Fibroblast of skin of left quadriceps (primary cell): ENCODE measurements at places on chromosomes 6 and 20.

- DNase-seq: no peak
These were observed 132.7 kb downstream of the AGPAT4 start for GRCh38 chr6:161141173-161141572.

DNA sequence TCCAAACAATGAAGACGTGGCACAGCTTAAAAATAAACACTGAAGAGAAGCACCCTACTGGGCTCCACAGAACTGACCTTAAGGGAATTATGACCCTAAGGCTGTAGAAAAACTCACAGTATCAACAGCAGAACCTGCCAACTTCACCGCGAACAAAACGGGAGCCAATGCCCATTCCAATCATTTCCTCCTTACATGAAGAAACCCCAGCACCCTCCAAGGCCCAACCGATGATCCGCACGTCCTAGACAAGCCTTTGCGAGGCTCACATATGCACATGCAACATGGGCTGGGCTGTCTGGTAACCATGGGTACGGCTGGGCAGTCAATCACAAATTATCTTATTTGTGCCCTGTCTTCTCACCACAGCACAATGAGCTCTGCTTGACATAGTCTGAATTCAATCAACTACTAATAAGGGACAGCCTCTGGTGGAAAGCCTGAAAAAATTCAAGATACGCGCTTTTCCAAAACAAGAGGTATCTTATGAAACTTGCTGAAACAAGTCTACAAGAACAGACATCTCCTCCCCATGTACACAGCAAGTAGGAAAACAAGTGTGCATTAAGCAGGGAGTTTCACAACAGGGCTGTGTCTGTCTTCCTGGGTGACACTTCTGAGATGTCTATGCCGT lies 1.7 kb downstream of the DIDO1 start:
- no peak for DNase-seq

DNA sequence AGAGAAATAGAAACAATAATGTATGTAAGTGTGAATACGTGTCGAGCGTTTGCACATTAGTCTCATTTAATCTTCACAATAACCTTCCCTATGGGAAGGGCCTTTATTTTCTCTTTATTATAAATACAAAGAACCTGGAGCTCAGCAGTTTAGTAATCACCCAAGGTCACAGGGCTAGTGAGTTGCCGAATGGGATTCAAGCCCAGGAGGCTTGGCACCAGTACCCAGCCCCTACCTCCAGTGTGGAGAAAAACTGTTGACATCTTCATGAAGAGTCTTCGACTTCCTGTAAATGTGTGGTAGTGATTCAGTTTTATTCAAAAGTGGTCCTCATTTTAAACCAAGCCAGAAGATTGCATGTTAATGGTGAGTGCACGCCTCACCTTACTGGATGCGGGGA lies 162.8 kb downstream of the SCML4 start:
- DNase-seq: no peak

DNA sequence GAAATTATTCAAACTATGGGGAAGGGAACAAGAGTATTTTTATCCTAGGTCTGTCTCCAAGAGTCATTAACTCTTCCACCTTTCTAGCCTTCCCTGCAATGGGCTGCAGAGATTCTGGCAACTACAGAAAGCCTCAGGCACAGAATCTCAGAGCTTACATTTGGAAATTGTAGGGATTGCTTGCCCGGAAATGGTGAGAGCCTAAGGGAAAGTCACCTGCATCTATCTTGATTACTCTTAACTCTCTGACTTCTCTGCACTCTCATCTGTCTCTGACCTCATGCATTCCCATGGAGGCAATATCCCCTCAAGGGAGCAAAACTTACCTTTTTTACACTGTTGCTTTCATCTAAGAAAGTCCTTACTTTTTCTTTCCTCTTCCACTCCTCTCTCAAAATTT lies 513.2 kb upstream of the MARCKS start:
- DNase-seq: no peak

DNA sequence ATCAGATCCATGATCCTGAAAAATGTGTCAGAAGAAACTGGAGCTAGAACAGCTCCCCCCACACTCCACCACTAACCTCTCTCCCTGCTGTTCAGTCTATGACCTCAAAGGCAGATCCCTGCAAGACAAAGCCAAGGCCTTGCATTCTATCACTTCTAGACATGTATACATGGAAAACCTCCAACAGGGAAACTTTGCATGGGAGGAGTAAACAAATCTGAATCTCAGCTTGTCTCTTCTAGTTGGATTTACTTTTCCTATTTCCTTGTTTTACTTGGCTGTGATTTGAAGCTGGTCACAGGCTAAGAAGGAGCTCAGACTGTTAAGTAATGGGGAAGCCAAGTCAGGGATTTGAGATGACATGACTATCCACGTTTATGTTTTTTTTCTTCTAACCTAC lies 456.8 kb upstream of the CHD6 start:
- no peak for DNase-seq

GRCh38 chr6:9933677-9934076 lies 481.2 kb downstream of the TFAP2A start:
- DNase-seq: no peak

DNA sequence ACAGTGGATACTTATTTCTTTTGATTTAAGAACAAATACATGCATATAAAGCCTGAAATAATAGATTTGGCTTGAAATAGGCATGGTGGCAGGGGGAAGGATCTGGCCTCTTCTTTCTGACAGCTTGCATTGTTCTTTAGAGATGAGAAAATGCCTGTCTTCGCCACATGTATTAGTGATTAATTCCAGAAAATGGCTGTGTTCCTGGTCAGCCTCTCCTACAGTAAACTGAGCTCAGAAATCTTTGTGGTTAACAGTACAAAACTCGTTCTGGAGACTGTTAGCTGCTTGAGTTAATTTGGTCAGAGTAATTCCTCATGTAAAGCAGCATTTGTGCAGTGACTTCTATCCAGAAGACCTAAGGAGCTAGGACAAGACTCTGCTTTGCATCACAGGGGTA lies 151.5 kb downstream of the EYA4 start:
- peak; percentile 3 for DNase-seq

GRCh38 chr6:21846541-21847451 lies 253.2 kb downstream of the SOX4 start:
- no peak for DNase-seq

GRCh38 chr6:168196881-168197635 lies 118.0 kb upstream of the FRMD1 start:
- DNase-seq: no peak

- no peak for DNase-seq
These were observed 14.3 kb downstream of the LYRM4 start for GRCh38 chr6:5246141-5247097.

DNA sequence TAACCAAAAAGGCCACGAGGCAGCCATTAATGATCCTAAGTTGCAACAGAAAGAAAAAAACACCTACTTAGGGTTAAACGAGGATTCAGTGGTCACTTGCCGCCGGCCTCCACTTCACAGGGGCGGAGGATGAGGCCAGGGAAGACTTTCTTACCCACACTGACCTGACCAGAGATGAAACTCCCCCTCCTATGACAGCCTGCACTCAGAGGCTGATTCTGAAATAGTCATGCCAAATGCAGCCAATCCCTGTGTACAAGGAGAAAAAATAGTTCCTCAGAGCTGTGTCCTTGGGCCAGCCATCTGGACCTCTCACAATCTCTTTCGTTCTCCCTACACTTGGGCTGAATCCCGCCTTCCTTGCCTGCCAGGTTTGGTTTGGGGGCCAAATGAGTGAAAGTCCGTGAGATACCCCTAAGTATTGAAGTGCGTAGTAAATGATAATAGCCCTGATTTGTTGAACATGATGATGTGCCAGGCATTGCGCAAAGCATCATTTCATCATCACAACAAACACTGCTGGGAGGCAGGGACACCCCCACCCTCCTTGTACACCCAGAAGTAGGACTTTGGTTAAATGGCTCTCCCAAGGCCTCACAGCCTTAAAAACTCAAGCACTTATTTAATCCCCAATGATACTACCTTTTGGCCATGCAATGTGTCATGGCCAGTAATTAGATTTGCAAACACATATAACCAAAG lies 3.2 kb upstream of the IRF4 start:
- DNase-seq: no peak

- no peak for DNase-seq
These were observed 1.5 kb downstream of the ID4 start for GRCh38 chr6:19838442-19839236.

DNA sequence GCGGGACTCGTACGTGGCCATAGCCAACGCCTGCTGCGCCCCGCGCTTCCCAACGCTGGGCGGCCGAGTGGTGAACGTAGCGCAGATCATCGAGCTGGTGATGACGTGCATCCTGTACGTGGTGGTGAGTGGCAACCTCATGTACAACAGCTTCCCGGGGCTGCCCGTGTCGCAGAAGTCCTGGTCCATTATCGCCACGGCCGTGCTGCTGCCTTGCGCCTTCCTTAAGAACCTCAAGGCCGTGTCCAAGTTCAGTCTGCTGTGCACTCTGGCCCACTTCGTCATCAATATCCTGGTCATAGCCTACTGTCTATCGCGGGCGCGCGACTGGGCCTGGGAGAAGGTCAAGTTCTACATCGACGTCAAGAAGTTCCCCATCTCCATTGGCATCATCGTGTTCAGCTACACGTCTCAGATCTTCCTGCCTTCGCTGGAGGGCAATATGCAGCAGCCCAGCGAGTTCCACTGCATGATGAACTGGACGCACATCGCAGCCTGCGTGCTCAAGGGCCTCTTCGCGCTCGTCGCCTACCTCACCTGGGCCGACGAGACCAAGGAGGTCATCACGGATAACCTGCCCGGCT lies 3.4 kb downstream of the SLC32A1 start:
- DNase-seq: no peak

GRCh38 chr20:44054118-44054517 lies 132.9 kb downstream of the JPH2 start:
- no peak for DNase-seq

DNA sequence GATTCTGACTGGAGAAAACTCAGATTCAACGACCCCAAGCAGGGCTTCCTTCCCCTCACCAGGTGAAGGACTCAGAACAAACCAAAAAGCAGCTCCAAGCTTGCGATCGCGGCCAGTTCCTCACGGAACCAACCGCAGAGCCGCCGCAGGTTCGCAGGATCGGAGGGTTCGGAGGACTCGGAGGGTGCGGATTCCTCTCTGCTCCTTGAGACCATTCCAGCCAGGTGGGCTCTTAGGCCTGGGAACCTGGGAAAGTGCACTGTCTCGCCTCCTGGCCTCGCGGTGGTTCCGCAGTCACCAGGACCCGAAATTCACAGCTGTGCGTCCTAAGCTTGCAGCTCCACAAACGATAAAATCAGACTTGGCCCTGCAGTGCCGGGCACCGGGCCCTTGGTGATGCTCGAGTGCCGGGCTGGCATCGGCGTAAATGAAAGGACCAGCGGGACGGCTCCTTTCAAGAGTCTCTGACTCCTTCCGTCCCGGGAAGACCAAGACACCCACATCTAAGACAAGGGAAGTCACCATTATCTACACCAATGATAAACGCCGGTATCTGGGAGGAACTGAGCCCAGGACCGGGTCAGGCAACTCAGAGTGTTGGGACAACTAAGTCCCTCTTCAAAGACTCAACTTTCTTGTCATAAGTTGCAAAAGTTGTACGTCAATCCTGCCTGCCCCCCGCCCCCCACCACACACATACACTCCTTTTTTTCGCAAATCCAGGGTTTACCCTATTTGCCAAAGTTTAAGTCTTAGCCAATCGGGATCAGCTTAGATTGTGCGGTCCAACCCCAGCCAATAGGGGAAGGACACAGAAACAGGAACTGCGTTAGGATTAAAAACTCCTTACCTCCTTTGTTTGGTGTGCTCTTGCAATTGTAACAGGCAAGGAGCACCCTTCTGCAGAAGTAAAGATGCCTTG lies 69.8 kb upstream of the PRSS16 start:
- DNase-seq: peak; percentile 87

GRCh38 chr6:153167061-153167891 lies 36.2 kb upstream of the RGS17 start:
- peak; percentile 71 for DNase-seq

DNA sequence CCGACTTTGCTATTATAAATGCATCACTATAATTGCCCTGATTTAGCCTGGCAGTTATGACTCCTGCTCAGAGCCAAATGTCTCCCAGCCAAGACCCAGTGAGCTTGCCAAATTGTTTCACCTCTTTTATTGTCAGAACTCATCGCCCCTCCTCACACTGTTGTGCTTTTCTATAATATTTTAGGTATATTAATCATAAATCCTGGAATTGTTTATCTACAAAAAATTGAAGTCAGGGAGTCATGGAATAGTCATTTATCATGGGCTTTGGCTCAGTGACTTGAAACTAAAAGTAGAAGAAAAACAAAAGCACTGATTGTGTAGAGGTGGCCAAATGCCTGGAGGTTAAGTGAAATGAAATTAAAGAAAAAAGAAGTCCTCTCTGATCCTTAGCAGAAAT lies 85.6 kb downstream of the PFDN4 start:
- DNase-seq: no peak

DNA sequence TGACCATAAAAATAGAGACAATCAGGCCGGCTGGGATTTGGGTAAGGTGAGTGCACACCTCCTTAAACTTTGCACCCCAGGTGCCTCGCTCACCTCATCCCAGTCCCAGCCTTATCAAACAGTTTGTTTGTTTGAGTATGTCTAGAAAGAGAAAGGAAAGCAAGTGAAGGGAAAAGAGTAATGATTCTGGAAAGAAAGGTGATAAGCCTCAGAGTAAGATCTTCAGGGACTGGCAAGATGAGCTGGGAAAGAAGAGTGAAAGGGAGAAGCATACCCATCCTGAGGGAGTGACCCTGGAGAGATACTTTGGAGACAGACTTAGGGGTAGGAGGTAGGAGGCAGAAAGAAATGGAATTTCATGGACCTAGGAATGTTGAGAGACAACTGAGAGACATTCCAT lies 1.7 kb downstream of the TAP2 start:
- no peak for DNase-seq

GRCh38 chr6:12543953-12544352 lies 172.6 kb upstream of the PHACTR1 start:
- DNase-seq: no peak

- no peak for DNase-seq
These were observed 341.2 kb downstream of the ADGRB3 start for GRCh38 chr6:68976260-68976659.

- no peak for DNase-seq
These were observed 451.8 kb downstream of the HACE1 start for GRCh38 chr6:104407957-104408356.

- no peak for DNase-seq
These were observed 177.5 kb upstream of the MMS22L start for GRCh38 chr6:97460394-97461080.

GRCh38 chr6:22098601-22099031 lies 198.2 kb downstream of the PRL start:
- DNase-seq: no peak

DNA sequence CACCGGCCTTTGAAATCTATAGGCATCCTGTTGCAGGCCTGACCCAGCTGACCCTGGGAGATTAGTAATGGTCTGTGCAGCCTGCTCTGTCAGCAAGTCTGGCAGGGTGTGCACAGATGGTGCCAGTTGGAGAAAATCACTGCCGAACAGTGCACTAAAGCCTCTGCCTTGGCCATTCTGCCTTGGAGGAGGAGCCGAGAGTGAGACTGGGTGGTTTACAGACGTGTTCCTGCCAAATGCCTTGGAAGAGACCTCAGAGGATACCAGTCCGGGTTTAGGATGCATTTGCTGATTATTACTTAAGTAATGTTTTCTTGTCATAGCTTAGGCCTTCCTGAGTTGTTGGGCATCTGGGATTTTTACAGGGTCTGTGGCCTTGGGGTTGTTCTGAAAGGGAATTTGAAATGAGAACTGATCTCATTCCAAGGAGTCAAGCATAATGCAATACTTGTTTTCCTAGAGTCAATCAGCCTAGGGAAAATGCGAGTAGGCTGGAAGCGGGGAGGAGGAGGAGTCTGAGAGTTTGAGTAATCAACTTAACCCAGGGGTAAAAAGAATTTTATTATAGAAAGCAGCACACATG lies 292.1 kb downstream of the SOX4 start:
- peak; percentile 57 for DNase-seq

GRCh38 chr20:59940956-59941294 lies 736 bp downstream of the FAM217B start:
- peak; percentile 90 for DNase-seq
